Hindlimb muscle (tissue), 1 donor: ENCODE measurements at places on chromosomes 3 and 15.
A peak's percentile ranks its signal among the peaks of the same experiment; 100 is the strongest.

DNA sequence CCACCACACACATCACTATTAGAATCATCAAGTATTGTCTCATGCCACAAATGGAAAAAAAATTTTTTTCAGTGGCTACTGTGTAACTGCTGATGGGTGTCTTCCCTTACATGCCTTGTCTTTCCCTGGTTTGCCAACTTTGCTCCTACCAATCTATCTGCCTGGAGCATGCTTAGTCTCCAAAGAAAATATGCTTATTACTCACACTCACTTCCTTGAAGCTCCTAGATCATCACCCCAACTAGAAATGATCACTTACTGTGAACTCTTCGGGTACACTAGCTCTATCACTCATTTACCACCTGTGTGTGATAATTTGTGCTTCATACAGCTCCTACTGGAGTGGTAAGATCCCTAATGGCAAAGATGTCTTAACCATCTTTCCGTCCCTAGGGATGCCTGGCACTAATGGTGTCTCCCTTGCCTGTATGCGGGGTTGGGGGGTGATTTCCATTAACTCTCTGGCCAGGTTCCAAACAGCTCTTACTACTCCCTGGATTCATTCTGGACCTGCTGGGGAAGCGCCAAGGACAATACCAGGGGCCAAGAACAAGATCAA lies 799 bp downstream of the VPS33B start:
- DNase-seq = peak; percentile 8

DNA sequence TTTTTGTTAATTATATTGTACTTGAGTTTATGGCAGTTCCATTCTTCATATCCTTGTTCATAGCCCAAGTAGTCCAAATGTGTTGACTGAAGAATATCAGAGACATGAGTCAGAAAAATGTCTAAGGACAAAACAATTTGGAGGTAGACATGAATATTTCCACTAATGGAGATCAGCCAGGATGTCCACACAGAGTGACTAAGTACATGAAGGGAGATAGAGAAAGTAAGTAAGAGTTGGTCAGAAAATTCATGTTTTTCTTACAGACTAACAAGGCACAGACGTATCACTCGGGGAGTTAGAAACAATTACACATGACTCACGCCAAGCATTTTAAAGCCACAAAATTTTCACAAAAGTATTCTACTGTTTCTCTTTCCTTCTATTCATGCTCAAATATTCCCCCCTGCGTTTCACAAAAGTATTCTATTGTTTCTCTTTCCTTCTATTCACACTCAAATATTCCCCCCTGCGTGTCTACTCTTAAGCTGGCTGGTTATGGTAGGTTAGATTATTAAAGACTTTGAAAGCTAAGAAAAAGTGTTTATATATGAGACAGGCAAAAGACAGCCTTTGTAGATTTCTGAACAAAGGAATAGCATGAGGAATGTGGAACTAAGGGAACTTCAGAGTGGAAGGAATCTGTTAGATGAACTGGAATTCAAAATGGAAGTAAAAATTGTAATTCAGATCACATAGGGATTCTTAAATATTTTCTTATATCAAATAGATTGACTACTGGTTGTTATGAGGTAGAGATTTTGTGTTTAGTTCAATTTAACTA lies 648.7 kb upstream of the CCDC54 start:
- no peak for DNase-seq

- DNase-seq = no peak
These were observed 19.8 kb upstream of the VILL start for GRCh38 chr3:37970802-37971201.

DNA sequence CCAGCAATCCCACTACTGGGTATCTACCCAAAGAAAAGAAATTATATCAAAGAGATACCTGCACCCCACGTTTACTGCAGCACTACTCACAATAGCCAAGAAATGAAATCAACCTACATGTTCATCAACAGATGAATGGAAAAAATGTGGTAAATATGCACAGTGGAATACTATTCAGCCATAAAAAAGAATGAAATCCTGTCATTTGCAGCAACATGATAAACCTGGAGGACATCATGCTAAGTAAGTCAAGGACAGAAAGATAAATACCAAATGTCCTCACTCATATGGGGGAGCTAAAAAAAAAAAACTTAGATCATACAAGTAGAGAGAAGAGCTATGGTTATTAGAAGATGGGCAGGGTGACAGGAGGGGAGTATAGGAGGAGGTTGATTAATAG lies 9.1 kb downstream of the ZBTB11 start:
- DNase-seq = no peak

DNA sequence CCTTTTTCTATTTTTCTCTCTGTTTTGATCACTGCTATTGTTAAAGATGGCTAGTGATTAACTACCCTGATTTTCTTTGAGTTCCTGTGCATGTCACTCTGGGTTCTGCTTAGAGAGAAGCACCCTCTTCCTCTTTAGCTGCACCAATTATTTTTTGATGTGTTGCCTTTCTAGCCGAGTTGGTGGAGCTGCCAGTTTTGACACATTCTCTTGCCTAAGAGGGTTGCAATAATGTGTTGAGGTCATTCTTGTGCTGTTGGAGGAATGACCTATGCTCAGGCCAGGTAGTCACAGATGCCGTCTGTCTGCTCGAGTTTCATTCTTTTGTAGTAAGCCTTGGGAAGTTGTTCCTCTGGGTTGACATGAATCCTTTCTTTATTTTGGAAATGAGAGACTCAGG lies 84.6 kb upstream of the DPH6 start:
- no peak for DNase-seq

GRCh38 chr15:40680151-40680550 lies 14.8 kb upstream of the RAD51 start:
- no peak for DNase-seq

DNA sequence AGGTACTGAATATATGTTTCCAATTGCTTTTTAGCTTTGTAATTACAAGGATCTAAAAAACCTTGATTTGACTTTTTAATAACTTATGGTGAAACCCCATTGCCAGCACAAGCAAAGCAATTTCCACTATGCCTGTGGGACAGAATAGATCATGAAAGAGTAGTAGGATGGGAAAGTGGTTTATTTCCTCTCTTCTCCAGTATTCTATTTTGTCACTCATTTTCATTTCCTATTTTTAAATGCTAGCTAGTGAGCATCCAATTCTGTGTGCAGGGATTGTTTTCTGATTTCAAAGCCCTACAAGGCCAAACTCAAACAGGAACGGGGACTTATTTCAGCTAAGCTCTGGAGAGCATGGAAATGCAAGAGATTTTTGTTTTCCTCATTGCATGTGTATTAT lies 132.0 kb upstream of the TGFBR2 start:
- no peak for DNase-seq

- no peak for DNase-seq
These were observed 42.7 kb downstream of the NCK1 start for GRCh38 chr3:136904746-136905145.

DNA sequence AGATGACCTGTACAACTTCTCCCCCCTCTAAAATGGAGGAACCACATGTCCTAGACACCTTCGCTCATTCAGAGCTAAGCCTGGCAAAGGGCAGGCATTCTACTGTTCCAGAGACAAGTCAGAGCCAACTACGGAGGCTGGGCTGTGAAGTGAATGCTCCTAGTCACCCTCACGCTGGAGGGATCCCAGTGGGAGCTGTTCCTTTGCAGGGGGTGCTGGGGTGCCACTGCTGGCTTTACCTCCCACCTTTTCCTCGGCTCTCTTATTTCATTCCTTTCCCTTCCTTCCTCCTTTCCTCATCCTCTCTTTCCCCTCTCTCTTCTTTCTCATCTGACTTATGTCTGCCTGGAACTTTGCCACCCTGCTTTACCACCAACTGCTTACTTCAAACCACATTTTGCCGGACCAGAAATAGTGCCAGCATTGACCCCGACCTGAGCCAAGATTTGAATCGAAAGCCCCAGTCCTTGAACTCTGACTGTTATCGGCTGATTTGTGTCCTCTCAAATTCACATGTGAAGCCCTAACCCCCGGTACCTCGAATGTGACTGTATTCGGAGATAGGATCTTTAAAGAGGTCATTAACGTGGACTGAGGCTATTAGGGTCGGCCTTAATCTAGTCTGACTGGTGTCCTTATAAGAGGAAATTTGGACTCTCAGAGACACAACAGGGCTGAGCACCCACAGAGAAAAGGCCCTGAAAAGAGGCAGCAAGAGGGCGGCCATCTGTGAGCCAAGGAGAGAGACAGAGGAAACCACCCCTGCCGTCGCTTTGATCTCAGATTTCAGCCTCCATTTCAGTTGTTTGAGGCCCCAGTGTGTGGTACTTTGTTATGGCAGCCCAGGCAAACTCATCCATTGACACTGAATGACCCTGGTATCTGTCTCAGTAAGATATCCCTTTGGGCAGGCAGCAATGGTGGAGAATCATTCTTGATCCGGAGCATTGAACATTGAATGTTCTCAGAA lies 31.3 kb upstream of the TBC1D21 start:
- DNase-seq = no peak

DNA sequence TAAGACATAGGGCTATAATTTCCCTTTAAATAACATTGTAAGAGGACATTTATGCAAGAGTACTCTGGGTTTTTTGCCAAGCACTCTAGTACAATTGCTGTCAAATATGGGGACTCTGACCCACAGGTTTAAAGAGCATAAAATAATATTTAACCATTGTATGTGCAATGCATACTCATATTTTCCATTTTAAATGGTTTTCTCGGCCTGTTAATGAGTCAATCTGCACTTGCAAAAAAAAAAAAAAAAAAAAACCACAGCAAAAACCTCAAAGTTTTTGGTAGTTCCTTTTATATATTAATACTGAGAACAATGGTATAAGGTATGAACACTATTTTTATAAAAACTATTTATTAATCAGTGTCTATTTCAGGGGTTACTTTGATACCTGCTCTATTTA lies 304.0 kb upstream of the CBLB start:
- no peak for DNase-seq

DNA sequence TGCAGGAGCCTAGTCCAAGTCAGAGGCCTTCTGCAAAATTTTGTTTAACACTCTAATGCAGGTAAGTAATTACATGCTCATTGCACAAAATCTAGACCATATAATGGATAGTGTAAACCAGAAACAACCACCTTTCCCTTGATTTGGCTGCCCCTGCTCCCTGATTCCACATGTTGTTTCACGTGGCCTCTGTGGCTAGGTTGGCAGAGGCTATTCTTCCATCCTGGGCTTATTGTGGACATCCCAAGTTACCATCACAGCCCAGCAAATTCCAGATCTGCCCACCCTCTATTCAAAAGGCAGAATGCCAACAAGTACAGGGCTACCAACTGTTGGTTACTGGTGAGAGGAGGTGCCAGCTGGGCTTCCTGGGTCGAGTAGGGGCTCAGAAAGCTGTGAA lies 794.5 kb upstream of the GRM7 start:
- DNase-seq = no peak

DNA sequence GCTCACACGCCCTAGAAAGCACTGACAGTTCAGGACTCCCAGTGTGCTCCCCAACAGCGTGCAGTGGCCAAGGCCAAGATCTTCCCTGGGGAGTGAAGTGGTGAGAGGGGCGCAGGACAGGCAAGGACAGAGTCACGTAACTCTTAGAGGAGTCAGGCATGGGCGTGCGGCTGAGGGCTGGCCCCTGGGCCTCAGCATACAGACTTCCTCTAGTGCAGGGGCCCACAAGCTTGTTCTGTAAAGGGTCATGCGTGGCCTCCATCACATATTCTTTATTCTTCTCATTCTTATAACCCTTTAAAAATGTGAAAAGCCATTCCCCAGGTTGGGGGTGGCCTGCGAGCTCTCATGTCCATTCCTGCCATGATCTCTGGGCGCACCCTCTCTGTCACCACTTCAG lies 25.2 kb downstream of the TMEM43 start:
- no peak for DNase-seq

DNA sequence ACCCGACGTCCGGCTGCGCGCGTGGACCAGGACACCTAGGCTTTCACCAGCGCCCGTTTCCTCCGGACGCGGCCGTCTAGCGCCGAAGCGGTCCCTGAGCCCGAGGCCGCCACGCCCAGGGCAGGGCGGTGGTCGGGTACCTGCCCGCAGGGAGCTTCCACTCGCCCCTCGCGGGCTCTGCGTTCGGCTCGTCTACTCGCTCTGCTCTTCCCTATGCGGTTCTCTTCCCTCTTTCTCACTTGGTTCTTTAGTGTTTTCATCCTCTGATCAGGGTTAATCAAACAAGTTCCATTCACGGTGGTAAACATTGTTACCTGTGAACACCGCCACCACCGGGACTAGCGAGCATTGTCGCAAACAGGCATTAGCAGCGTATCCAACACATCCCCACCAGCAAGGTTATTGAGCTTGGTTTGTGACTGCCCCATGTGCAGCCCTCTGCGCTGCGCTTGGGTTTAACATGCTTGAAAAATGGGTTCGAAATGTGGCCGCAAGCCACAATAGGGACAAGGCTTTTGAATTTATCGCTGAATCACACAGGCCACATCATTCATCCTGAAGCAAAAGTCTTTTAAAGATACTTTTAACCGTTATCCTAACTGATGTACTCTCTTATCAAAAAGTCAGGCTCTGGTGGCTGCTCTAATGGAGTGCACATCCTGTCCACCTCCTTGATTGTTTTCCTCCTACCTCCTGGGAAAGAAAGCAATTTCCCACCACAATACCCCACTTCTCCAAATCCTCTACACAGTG lies 843 bp upstream of the CD47 start:
- DNase-seq = no peak

GRCh38 chr15:98858610-98859023 lies 149.0 kb downstream of the PGPEP1L start:
- DNase-seq = no peak

DNA sequence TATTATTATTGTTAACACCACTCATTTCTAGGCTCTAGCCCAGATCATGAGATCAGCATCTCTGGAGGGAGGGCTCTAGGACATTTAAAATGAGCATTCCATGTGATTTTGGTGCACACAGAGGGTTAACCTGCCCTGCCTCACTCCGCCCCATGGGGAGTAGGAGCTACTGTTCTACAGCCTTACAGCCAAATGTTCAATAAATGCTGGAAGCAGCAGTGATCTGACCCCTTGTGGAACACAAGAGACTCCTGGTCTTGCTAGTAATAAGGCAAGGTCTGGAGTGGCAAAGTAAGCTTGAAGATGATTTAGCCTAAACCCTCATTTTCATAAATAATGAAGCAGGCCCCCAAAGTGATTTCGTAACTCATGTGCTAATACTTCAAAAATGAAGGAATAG lies 166.4 kb upstream of the EOMES start:
- DNase-seq = no peak

DNA sequence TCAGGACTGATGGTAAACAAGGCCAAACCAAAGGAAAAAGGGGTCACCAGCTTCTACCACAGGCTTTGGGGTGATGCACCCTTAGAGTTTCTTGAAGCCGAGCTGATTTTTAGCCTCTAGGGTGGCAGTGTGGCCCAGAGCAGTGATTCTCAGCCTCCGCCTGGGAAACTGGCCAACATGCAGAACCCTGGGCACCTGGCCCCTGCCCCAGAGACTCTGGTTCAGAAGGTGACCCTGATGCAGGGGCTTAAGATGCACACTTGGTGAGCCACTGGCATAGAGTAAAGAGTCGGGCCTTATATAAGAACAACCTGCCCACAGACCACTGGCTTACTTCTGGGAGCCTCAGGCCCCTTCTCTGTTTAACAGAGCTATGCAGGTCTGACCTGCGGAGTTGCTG lies 44.5 kb downstream of the SYNM start:
- DNase-seq = no peak

DNA sequence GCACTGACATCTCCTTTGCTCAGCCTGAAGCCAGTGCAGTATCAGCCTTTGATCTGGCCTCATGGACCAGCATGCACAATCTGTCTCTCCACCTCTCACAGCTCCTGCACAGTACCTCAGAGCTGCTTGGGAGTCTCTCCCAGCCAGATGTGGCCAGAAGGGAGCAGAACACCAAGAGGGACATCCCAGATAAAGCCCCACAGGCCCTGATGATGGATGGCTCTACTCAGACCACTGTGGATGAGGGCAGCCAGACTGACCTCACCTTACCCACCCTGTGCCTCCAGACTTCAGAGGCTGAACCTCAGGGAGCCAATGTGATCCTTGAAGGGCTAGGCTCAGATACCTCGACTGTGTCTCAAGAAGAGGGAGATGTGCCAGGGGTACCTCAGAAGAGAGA lies 44.4 kb downstream of the CDAN1 start:
- no peak for DNase-seq
